ENCODE measurements at places on chromosomes 5 and 9.
A peak's percentile ranks its signal among the peaks of the same experiment; 100 is the strongest.

DNA sequence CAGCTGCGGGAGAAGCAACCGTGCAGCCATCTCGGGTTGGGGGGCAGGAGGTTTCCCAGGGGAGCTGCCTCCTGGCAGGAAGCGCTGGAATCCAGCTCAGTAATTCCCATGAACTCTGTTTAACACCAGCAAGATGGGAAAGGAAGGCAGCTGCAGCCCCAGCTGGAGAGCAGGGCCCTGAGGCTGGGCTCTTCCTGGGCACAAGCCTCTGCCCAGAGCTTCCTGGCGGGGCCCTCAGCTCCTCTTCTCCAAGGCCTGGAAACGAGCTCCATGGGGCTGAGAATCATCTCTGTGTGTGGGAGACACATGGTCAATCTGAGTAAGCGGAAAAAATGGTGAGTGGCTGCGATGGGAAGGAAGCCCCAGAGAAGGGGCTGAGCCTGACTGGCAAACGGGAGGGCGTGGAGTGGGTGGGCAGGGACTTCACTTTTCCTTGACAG lies 6.3 kb downstream of the MRPL36 start:
- DNase-seq: no peak

- peak; percentile 96 for DNase-seq
Observed at GRCh38 chr5:80246995-80247729, 8.7 kb downstream of the SERINC5 start.

GRCh38 chr5:6868171-6868570 lies 154.9 kb downstream of the TENT4A start:
- DNase-seq: no peak

GRCh38 chr5:37886242-37886905 lies 46.5 kb upstream of the GDNF start:
- DNase-seq: no peak

DNA sequence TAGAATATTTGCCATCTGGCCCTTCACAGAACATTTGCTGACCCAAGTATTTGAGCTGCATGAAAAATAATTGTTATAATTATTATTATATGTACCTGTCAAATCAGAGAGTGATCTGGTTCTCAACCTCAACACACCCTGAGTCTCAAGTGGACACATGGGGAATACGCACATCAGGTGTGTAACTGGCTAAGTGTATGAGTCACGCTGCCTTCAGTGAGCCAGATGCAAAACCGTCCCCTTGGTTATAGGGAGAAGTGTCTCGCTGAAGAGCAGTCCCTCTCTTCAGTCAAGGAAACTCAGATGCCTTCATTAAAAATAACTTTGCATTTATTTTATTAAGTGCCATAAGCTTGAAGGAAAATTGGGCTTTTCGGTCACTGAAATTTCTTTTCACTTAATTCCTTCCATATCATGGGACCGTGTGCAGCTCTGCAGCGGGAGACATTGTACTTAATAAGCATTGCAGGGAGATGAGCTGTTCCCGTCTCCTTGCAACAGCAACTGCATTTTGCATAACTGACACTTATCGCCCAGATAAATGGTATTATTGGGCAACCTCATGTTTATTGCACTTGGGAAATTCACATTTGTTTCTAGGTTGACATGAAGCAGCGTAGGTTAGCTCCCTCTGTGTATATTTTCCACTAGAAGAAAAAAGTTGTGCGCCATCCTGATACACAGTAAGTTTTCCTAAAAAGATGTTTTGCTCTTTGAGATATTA lies 512.3 kb upstream of the DAP start:
- DNase-seq: no peak

DNA sequence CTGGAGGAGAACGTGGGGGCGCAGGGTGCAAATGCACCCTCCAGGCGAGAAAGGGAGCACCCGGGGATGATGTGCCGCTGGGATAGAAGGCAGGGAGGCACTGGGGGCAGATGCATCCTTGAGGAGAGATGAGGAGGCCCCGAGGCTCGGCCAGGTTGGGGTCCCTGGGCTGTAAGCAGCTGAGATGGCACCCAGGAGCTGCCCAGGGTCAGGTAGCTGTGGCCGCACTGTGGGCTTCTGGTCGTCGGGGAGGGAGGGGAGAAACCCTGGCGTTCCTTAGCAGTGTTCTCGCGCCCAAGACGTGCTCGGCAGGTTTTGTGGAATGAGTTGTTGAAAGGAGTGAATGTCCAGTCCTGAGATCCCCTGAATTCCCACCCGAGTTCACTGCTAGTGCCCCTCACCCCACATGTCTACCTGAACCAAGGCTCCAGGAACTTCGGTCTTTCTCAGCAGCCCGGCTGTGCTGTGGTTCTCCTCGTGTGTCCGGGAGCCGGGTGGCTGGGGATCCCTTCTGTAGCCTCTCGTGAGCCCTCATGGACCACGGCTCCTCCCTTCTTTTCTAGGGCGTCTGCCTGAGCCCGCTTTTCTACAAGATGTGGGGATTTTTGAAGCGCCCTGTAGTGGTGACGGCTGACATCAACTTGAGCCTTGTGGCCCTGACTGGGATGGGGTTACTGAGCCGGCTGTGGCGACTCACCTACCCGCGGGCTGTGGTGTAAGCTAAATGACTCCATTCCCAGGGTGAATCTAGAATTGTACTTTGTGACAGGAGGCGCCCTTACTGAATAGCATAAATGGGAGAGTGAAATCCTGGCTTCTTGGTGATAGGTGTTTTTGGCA lies 1.1 kb downstream of the POMT1 start:
- peak; percentile 68 for DNase-seq

DNA sequence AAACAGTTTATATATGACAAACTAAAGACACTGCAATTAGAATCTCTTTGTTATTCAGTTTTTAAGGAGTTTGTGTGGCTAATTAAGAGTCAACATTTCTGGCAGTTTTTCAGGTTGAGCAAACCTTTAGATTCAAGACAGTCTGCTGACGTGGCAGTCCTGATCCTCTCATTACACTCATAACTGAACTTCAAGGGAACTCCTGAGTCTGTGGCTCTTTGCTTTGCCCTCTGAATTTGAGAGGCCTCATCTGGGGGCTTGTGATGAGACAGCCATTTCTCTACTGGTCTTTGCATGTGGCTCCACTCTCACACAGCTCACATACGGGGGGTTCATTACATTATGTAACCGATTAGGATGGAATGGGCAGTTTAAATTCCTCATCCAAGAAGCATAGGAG lies 182.9 kb upstream of the MEF2C start:
- no peak for DNase-seq

- no peak for DNase-seq
Observed at GRCh38 chr5:120236360-120236759, 227.7 kb upstream of the PRR16 start.

DNA sequence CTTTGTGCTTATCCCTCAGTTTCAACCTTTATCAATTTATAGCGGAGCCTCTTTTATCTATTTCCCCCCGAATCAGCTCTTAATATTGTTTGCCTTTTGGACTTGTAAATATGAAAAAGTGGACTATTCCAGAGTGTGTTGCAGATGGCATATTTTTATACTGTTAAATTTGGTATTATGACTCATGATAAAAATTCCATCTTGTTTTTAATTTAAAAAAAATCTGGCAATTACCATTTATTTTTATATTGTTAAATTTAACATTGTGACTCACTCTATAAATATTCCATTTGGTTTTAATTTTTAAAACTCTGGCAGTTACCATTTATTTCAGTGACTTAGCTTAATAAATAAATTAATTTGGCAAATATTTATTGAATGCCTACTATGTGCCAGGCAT lies 37.5 kb downstream of the RBM27 start:
- DNase-seq: no peak

- DNase-seq: no peak
Observed at GRCh38 chr5:61706751-61707150, 374.7 kb downstream of the ZSWIM6 start.

- no peak for DNase-seq
Observed at GRCh38 chr9:112892981-112893380, 2.3 kb upstream of the SLC46A2 start.

- DNase-seq: peak; percentile 69
Observed at GRCh38 chr9:112786829-112787520, 36.4 kb downstream of the SNX30 start.

DNA sequence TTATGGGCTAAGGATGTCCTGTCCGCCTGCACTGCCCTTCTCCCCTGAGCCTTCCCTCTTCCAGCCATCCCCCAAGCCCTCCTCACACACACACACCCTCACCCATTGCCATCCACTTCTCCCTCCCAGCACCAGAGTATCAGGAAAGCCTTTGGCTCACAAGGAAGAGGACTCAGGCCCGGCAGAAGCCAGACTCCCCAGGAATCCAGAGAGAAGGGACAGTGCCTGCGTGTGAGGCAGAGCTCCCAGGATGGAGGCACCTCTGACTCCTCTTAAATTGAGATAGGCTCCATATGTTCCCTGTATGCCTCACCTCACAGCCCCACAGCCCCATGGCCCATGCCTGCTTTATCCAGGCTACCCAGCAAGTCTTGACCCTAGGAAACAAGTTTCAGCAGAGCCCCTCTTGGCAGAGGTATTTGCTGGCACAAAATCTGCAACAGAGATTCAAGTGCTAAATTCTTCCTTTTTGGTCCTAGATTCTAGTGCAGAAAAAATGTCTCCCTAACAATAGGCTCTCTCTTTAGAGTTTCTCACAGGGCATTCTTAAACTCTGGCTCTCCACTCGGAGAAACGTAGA lies 761 bp downstream of the IL17B start:
- no peak for DNase-seq

DNA sequence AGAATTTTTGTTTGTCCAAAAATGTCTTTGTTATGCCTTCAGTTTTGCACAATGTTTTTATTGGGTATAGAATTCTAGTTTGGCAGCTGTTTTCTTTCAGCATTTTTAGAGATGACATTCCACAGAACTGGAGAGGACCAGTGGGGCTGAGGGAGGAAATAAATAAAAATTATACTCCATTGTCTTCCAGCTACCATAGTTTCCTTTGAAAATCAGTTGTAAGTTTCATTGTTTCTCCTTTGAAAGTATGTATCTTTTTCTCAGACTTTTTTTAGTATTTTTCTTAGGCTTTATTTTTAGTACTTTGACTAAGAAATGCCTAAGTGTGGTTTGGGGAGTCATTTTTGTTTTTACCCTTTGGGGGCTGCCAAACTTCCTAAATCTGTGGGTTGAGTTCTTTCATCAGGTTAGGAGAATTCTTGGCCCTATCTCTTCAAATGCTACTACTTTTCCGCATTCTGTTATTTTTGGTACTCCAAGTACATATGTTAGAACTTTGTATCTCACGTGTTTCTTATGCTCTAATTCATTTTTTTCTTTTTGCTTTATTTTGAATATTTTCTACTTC lies 15.2 kb upstream of the FBLL1 start:
- no peak for DNase-seq

DNA sequence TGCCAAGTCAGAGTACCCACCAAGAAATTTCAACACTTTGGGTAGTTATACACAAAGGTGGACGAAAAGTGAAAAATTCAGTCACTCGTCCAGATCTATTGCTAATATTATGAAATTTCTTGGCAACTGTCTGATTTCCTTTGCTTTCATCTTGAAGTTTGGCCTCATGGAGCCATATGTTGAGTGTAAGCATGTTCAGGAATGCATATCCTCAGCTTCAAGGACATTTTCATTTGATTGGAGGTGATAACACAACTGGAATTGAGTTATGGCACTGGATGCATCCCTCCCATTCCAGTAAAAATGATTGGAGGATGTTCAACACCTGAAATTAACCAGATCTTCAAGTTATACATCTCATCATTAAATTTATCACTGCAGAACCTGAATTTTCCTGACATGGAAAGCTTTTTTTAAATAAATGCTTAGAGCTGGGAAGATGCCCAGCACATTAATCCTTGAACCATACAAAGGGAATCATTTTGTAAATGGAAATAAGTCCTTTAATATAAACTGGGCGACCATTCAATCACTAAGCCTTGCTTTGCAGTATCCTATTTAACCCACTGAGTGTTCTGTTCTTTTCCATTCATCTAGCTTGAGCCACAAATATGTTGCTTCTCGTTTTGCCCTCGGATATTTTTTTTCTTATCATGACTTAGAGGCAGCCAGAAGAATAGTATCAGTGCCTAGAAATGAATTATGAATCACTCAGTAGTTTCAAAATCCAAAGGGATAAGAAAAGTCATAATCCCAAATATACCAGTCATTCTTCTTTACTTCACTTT lies 273.7 kb upstream of the PIK3R1 start:
- no peak for DNase-seq

DNA sequence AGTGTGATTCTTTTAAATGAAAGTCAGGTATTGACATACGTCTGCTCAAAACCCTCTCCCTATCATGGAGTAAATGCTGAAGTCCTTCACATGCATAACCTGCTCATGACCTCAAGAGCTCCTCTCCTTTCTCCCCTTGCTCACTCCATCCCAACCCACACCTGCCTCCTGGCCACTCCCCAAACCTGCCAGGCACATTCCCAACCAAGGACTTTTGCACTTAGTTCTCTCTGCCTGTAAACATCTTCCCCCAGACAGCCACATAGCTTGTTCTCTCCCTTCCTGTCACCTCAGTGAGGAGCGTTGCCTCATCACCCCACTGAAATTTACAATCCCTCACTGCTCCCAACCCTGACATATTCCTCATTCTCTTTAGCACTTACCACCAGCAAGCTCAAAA lies 8.7 kb downstream of the SETD9 start:
- DNase-seq: no peak

GRCh38 chr9:61666310-61666709 lies 476.5 kb downstream of the SPATA31A7 start:
- DNase-seq: no peak

DNA sequence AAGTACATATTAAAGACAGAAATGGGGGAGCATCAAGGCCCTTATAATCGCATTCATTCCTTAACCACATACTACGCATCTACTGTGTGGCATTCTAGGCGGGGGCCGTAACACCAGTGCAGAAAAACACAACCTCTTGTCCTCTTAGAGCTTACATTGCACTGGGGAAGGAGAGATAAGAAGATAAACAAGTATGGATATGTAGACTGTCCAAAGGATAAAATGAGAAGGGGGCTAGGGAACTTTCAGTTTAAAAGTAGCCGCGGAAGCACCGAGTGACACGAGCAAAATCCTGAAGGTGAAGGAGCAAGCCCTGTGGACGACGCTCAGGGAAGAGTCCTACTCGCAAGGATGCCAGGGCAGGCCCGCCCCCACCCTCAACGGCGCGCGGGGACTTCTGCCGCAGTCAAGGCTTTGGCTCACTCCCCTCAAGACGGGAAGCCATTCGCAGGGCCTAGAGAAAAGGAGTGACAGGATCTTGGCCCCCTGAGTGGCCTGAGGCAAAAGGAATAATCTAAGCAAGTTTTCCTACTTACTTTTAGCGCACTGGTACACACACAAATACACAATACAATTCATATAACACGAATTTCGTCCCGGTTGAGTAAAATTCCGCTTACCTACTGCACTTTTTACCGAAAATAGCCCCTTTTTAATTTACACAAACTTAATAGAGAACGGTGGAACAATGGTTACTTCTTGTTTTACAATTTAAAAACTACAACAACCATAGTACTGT lies 1.3 kb upstream of the NIPBL start:
- DNase-seq: peak; percentile 62

GRCh38 chr9:89849096-89849495 lies 244.3 kb downstream of the GADD45G start:
- DNase-seq: no peak

DNA sequence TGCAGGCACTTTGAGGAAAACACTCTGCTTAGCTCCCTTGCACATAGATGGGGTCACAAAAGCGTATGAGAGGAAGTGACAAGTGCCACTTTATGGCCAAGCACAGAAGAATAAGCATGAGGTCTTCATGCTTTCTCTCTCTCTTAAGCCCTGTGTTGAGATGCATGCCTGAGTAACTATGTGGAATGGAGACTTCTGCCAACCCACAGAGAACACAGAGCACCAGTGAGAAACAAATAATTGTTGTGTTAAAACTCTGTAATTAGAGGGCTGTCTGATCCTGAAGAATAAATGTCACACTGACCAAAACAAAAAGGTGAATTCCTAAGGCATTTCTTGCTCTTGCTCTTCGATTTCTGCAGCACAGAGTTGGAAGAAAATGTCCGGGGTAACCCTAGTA lies 488.5 kb downstream of the CTNND2 start:
- DNase-seq: peak; percentile 48

All from kidney tubule cell (primary cell).